ENCODE measurements at places on chromosomes 5 and 9.

DNA sequence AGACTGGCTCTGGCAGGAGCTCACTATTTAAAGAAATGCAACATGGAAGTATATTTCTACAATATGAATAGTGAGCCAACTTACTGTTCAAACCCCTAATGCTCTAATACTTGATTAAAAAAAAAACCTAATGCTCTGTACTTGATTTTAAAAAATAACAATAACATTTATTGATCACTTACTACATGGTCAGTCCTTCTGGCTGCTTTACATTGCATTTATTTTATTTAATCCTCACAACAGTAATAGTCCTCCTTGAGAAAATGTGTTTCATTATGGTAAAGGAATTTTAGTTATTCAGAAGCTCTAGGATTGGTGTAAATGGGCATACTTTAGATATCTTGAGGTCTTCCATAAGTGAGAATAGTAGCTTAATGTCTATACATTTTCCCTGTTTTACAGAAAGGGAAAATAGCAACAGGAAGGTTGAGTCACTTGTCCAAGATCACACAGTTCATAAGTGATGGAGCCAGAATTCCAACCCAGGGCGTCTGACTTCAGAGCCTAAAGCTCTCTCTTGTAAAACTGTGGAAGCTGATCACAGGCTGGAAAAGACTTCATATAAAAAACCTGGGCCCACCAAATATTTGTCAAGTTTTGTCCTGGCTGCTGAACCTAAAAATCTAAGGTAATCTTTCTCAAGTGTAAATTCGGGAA is 1.0 kb downstream of the STARD4 start:
- no peak for DNase-seq

GRCh38 chr5:41503310-41503709 is 7.1 kb downstream of the PLCXD3 start:
- no peak for DNase-seq

- DNase-seq, result no peak
These were observed 71.0 kb downstream of the WNK2 start for GRCh38 chr9:93254806-93255493.

GRCh38 chr9:76680716-76681425 is 83.4 kb upstream of the PCA3 start:
- DNase-seq, result no peak

DNA sequence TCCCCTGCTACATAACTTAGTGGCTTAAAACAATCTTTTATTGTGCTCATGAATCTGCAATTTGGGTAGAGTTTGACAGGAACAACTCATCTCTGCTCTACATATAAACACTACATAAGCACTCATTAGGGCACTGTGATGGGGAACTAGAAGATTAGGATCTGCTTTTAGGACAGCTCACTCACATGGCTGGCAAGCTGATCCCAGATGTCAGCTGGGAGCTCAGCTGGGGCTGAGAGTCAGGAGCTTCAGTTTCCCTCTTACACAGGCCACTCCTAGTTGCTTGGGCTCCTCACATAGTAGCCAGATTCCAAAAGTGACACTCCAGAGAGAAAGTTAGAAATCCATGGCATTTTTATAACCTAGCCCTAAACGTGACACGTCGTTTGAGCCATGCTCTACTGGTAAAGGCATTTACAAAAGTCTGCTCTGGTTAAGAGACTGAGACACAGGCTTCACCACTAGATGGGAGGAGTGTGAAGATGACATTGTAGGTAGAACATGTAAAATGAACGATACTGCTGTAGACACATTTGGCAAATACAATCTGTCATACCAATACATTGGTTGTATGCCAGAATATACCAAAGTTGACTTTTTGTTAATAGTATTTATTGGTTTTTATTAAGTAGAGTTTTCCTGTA is 23.6 kb downstream of the SCAI start:
- DNase-seq, result no peak

GRCh38 chr5:14167211-14167845 is 24.2 kb downstream of the TRIO start:
- no peak for DNase-seq

GRCh38 chr5:41754857-41755256 is 115.4 kb downstream of the OXCT1 start:
- no peak for DNase-seq

DNA sequence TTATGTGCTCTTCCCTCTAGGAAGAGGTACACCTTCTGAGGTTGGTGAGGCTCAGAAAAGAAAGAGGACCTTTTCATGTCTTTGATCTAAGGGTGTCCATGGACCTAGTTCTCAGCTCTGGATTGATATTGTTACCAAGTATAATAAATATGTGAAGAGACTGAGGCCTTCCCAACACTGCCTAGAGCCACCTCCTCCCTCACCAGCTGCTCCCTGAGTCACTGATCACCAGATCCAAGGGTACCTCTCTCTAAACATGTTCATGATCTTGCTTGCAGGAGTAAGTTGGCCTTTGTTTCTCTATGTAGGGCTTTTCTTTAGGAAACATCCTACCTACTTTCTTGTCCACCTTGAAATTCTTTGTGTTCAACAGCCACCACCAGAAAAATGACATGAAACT is 218.8 kb upstream of the ADRA1B start:
- no peak for DNase-seq

DNA sequence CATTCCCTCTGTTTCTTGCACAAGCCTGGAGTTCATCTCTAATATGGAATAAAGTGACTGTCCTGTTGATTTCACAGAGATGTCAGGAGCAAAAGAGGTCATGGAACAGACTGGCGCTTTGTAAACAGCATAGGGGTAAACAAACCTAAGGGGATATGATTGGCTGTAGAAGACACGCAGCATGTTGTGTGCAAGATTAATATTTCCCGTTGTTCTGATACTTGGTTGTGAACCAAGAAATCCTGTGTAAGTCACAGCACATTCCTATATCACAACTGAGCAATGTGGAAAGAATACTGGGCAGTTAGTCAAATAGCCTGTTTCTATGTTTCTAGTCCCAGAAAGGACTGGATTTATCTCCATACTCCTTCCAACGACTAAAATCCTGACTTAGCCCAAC is 3.2 kb downstream of the ADAMTS12 start:
- DNase-seq, result no peak

- no peak for DNase-seq
These were observed 52.9 kb upstream of the APC start for GRCh38 chr5:112684737-112685136.

- no peak for DNase-seq
These were observed 1.2 kb downstream of the SCAMP1 start for GRCh38 chr5:78361631-78361993.

DNA sequence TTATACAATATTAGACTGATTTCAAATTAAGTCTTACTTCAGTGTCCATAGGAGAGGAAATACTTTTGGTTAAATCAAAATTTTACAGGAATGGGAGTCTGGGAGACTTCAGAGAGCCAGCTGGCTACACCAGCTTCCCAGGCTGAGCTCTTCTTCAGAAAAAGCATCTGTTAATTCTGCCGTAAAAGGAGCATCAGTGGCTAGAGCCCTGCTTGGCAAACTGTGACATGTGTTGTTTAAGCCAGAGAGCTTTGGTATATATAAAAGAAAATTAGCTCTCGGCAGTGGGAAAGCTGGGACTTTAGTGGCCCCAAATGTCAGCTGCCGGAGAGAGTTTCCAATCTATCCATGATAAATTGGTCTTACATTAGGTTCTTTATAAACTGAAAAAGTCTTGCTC is 378.8 kb upstream of the TUSC1 start:
- no peak for DNase-seq

GRCh38 chr5:7638456-7638855 is 212.5 kb downstream of the CFAP90 start:
- DNase-seq, result no peak

DNA sequence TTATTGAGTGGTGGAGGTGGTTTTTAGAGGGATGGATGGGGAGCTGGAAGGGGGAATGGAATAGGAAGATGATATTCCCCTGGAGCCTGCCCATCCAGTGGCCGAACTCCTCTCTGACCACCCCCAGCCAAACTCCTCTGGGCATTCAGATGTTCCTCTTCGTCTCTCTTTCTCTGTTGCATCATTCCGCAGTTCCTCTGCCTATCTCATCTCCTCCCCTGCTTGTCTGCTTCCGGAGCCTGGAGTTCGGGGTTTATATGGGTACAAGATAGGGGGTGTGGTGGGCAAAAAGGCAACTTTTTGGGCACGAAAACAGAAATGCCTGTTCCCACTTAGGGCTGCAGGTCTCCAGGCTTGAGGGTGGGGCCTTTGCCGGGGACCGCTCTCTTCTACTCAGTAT is 12.2 kb upstream of the CDK5RAP2 start:
- no peak for DNase-seq

GRCh38 chr9:91992461-91993041 is 42.5 kb upstream of the ROR2 start:
- no peak for DNase-seq

- no peak for DNase-seq
These were observed 71.0 kb upstream of the FCN1 start for GRCh38 chr9:134988706-134989105.

DNA sequence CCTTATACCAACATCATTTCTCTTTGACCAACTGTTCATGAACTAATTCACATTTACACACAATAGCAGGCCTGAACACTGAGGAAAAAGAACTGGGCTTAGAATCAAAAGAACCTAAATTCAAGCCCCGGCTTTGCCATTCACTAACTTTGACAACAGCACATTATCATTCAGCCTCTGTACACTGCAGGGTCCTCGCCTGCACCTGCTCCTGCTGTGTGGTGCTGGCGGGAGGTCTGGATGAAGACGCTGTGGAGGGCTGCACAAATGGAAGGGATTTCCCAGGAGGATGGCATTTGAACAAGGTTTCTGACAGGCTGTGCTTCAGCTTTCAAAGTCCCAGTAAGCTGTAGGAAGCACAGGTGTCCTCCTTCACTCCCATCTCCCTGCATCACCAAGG is 151.2 kb downstream of the ZDHHC21 start:
- no peak for DNase-seq

- DNase-seq, result no peak
These were observed 364.7 kb upstream of the CD180 start for GRCh38 chr5:67561151-67561932.

DNA sequence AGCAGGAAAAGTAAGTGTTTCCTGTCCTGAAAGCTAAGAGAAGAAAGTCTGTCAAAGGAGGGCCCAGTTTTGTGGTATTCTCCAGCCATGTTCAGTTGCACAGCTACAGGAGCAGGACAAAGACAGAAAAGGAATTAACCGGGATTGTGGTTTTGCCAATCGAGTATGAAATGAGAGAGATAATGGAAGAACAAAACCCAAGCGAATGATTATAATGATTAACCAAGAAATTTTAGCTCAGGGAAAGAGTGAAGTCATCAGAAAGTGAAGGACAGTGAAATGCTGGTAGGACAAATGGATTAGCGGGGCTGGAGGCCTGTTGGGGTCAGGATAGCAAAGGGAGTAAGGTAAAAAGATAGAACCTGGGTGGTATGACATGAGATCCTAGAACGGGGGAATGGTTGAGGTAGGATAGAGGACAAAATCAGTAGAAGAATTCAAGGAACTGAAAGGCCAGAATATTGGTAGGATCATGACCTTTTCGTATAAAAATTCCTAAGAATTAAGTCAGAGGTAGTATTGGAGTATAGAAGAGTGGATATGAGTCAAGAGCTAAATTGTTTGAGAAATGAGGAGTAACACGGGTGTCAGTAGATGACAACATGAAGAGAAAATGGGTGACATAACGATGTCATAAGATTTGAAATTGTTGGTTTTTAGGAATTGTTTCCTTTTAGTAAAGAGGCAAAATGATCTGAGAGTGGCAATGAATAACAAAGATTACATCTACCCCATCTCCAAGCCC is 52.8 kb downstream of the DIAPH1 start:
- no peak for DNase-seq

DNA sequence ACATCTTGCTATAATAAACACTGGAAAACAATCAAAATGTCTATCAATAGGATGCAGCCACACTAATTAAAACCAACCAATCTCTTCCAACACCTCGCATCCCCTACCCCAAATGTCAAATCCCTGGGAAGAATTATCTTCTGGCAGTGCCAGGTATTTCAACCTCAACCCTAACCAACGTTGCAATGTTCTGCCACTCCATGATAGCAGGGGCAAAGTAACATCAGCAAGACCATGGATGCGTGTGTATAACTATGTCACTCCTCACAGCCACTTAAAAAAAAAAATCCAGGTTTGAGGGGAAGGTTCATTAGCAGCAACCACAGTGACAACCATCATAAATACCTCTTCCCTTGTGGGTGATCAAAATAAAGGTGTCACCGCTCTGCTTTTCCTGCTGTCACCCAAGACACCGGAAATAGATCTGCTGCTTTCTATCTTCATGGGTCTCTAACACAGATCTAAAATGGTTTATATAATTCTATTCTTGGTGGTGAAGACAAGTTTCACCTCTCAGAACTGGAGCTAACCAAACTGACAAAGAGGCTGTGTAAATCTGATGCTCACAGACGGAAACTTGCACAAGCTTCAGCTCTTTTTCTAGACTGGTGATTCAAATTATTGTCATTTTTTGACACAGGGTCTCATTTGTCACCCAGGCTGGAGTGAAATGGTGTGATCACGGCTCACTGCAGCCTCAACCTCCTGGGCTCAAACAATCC is 9.9 kb downstream of the HSPA9 start:
- DNase-seq, result peak; percentile 67

DNA sequence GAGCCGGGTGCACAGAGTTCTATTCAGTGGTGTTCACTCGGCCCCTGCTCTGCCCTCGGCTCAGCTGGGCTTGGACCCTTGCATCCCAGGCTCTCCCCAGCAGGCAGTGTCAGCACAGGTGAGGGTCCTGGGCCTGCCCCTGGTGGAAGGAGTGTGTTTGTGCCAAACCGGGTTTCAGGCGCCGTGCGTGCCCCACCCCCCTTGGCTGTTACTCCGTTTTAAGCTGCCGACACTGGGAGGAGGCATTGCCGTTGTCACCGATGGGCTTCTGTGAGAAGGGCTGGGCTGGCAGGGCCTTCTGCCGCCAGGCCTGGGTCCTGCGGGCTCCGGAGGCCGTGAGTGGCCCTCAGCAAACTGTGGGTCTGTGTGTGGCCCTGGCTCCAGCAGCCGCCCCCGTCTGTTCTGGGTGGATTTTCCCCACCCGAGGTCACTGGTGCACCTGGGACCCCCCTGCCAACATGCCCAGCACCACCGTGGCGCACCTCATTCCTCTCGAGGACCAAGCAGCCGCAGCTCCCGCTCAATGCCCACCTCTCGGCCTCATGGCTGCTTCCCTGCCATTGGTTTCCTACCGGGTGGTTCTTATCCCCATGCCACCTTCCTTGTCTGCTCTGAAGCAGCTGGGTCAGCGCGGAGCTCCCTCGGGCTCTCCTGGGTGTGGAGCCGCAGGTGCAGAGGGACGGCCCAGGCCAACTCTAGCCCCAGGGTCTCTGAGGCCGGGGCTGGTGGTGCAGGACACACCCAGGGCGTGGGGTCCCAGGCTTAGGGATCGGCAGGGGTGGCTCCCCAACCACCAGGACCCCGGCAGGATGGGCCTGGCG is 44.3 kb upstream of the EXOC3 start:
- DNase-seq, result no peak

GRCh38 chr5:15573590-15573989 is 73.6 kb downstream of the FBXL7 start:
- DNase-seq, result no peak

Measured in stimulated activated effector memory CD8-positive, alpha-beta T cell treated with anti-CD3 and anti-CD28 coated beads, Interleukin-12 subunit alpha, Interleukin-12 subunit beta, amount 100 ng/mL, for 72 hours (primary cell).